ENCODE measurements at places on chromosomes 2 and 18.

DNA sequence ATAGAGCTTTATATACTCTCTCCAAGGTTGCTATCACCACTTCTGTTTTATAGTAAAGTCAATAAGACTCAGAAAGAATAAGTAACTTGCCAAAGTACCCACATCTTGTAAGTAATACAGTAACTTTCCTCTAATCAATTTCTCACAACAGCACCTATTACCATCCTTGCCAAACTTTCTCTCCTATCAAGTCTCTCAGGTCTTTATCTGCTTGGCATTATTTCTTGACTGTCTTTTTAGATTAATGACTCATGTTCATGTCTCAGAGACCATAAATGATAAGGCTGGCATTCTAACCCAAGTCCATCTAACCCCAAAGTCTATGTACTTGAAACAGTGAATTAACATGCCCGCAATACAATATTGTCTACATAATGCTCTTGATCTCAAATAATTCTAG is 618.0 kb upstream of the ZEB2 start:
- DNase-seq, result no peak

- DNase-seq, result no peak
Observed at GRCh38 chr2:68921646-68922045, 31.0 kb downstream of the GKN2 start.

DNA sequence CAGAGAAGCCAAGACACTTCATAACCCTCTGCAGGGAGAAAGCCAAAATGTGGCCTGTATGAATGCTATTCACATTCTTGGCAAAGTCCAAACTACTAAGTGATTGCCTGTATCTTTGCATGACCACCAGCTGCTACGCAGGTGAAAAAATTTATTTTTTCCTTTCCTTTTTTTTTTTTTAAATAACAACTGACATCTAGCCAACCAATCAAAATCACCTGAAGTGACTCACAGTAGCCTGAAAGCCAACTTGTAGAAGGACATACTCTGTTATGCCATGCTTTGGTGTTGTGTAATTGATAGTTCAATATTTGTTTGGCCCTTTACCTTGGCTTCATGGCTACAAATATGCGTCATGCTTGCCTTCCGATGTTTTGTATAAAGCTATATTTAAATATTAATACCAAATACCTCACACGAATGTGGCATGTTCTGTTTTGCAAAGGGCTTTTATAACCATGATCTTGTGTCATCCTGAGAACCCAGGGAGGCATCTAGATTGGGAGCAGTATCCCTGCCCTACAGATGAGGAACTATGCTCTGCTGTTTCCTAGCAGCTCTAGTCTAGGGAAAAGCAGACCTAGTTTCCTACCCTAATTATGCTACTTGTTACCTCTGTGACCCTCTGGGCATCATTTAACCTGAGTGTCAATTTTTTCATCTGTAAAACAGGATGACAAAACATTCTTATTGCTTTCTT is 102.1 kb downstream of the MYOM1 start:
- DNase-seq, result no peak

DNA sequence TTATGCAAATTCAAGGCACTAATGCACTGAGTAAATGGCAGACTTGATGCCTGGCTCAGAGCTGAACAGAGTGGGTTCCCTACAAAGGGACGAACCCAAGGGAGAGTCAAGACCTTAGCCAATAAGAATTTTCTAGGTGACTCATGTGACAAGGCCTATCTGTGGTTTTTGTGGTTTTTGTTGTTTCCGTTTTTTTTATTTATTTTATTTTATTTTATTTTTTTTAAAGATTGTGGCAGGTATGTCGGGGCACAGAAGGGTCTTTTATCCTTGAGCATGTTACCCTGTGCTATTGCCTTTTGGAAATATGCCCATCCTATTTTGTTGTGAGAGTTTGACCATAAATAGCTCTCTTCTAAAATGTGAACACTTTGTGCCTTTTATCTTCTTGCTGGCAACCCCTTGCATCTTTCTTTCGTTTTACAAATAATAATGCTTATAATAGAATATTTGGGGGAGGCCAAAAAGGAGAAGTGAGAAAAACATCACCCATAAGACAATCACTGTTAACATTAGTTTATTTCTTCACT is 113.4 kb upstream of the AQP4 start:
- DNase-seq, result no peak

DNA sequence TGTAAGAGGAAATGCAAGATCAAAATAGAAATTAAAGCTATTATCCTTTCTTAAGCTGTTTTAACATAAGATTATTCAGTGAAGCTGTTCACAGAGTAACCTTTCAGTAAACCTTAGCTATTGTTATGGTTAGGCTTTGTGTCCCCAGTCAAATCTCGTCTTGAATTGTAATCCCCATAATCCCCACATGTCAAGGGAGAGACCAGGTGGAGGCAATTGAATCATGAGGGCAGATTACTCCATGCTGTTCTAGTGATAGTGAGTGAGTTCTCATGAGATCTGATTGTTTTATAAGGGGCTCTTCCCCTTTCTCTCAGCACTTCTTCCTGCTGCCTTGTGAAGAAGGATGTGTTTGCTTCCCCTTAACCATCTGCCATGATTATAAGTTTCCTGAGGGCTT is 424.4 kb downstream of the DSEL start:
- DNase-seq, result no peak

All from non-pigmented ciliary epithelial cell (primary cell).